Esophagus mucosa (tissue), 1 donor: ENCODE measurements at places on chromosomes 2 and 18. TPM values are rescaled to one million over a fixed set of nuclear protein-coding genes. Genes with fewer than 3 reads are reported as not detected.

- ATAC-seq: peak; percentile 68
Measured at GRCh38 chr2:172461591-172462372, 34.4 kb downstream of the ITGA6 start.

GRCh38 chr18:65906621-65907034, 155.8 kb downstream of the CDH7 start:
- no peak for ATAC-seq

The COLEC12 gene
- 0.68 TPM for total RNA-seq

GRCh38 chr2:126652323-126652891, 3.6 kb upstream of the GYPC start:
- no peak for ATAC-seq

GRCh38 chr2:143176606-143177005, 47.4 kb downstream of the ARHGAP15 start:
- ATAC-seq: no peak

DNA sequence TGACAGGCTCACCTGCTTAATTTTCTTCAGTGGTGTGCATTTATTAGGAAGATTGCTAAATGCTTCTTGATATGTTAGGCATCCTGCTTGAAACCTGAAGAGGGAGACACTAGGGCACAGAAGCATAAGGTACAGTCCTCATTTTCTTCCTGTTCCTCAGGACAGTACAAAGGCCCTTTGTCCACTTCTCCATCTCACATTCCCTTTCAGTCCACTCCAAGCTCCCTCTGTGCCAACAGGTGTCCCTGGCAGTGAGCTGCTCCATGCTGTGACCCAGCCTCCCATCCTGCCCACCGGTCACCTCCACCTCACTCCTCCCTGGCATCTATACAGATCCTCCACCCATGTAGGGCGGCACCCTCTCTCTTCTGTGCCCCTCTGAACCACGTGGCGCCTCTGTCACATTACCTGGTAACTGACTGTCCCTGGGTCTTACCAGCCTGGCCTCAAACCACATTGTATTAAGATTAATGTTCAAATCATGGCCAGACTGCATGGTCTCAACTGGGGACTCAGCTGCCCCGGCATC, 162.8 kb downstream of the VAPA start:
- peak; percentile 41 for ATAC-seq

DNA sequence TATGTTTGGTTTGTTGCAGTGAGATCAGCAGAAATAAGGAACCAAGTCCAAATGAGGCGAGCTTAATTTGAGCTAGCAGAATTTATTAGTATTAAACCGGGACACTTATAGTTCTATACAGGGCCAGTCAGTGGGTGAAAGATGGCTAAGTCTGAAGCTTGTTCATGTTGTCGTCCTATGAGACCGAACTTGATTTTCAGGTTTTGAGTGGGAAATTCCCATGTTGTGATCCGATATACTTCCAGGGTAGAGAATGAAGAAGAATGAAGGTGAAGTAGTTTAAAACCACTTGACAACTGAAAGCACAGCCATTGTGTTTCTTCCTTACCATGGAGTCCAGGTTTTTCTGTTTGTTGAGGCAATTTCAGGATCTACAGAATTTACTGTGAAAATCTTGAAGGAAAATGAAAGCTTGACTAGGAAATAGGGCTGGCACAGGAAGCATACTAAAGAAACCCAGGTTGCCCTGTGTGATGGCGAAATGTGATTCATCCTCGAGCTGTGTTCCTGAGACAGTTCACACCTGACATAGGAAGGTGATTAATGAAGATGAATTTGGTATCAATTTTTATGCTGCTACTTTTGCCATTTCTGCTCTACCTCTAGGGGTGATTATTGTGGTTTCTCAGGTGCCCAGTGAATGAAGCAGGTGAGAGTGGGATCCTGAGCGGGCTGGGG, 37.6 kb upstream of the MGAT5 start:
- ATAC-seq: peak; percentile 78

The LAMA1 gene
- 5.5 TPM for total RNA-seq

- ATAC-seq: no peak
Measured at GRCh38 chr2:120599072-120599471, 136.6 kb upstream of the GLI2 start.

- no peak for ATAC-seq
Measured at GRCh38 chr18:23951206-23951605, 63.3 kb upstream of the TTC39C start.
